Fibroblast of lung (primary cell): ENCODE measurements at places on chromosomes 5 and 9. TPM values are rescaled to one million over a fixed set of nuclear protein-coding genes. Genes with fewer than 3 reads are reported as not detected.

Gene NELFB
- 40.6 and 50.0 TPM in 2 replicates for total RNA-seq

Gene RLN1
- total RNA-seq = not detected in 2 replicates

Gene RECK
- 43.1 and 98.4 TPM in 2 replicates for total RNA-seq

Gene MUSK
- under 0.01 and 0.66 TPM in 2 replicates for total RNA-seq

Gene DBH
- not detected in 2 replicates for total RNA-seq

Gene EPB41L4B
- total RNA-seq = 1.5 and 2.8 TPM in 2 replicates

Gene MARCOL
- not detected in 2 replicates for total RNA-seq

Gene HMGXB3
- total RNA-seq = 25.9 and 29.9 TPM in 2 replicates

Gene PDE6A
- total RNA-seq = under 0.01 TPM in 2 replicates

Gene CDHR2
- under 0.01 TPM in 1 of 2 replicates, not detected in the other for total RNA-seq

Gene MGAT1
- 55.2 and 72.5 TPM in 2 replicates for total RNA-seq

Gene ORM2
- total RNA-seq = not detected in 2 replicates

Gene ZNF454
- 3.1 and 3.3 TPM in 2 replicates for total RNA-seq

Gene POU4F3
- not detected in 2 replicates for total RNA-seq

Gene SLC1A1
- 4.1 and 4.5 TPM in 2 replicates for total RNA-seq

Gene ZNF300
- total RNA-seq = 8.0 and 9.9 TPM in 2 replicates

Gene CETN3
- 11.6 and 14.9 TPM in 2 replicates for total RNA-seq

Gene IFNA21
- total RNA-seq = not detected in 2 replicates

Gene GRXCR2
- total RNA-seq = not detected in 2 replicates

Gene LMX1B
- not detected in 2 replicates for total RNA-seq

Gene C9orf50
- 0.17 and 0.26 TPM in 2 replicates for total RNA-seq

Gene C9orf153
- total RNA-seq = 0.17 and 0.51 TPM in 2 replicates

Gene KLHL3
- total RNA-seq = 1.5 and 2.3 TPM in 2 replicates

Gene GIN1
- total RNA-seq = 7.2 and 7.6 TPM in 2 replicates

Gene DAB2IP
- total RNA-seq = 5.6 and 16.5 TPM in 2 replicates

Gene ZNF483
- 1.5 and 4.3 TPM in 2 replicates for total RNA-seq

Gene UAP1L1
- 15.7 and 21.1 TPM in 2 replicates for total RNA-seq

Gene ANKRD34B
- not detected in 2 replicates for total RNA-seq

Gene NFIL3
- total RNA-seq = 62.3 and 70.1 TPM in 2 replicates

Gene FANCG
- 9.2 and 12.2 TPM in 2 replicates for total RNA-seq

Gene TXNDC8
- total RNA-seq = not detected in 2 replicates

Gene TEX48
- not detected in 2 replicates for total RNA-seq

Gene ATG12
- total RNA-seq = 37.2 and 38.8 TPM in 2 replicates

Gene CDC37L1
- total RNA-seq = 15.4 and 16.7 TPM in 2 replicates

Gene FABP6
- not detected in 2 replicates for total RNA-seq
